Breast epithelium (tissue), 4 donors: ENCODE measurements at places on chromosomes 13 and 19.

GRCh38 chr13:50187352-50188029 lies 172.2 kb downstream of the KCNRG start:
- no peak for DNase-seq

DNA sequence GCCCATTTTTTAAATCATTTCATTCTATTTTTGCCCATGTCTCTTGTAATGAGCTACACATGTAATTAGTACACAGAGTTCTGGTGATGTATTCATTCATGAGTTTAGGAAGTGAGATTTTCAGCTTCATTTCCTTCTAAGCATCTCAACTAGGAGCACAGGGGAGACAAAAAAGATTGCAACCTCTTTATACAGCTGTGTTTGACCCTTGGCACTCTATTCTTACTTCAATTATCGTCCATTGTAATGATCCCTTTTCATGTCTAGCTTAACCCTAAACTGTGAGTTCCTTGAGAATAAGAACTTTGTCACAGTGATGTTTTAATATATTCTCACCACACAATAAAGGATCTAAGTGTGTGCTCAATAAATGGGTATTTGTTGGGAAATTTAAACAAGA lies 67.1 kb downstream of the GPC6 start:
- no peak for DNase-seq

GRCh38 chr13:32924886-32925285 lies 91.3 kb upstream of the KL start:
- no peak for DNase-seq

GRCh38 chr13:63010072-63010658 lies 1594.5 kb upstream of the PCDH20 start:
- no peak for DNase-seq

DNA sequence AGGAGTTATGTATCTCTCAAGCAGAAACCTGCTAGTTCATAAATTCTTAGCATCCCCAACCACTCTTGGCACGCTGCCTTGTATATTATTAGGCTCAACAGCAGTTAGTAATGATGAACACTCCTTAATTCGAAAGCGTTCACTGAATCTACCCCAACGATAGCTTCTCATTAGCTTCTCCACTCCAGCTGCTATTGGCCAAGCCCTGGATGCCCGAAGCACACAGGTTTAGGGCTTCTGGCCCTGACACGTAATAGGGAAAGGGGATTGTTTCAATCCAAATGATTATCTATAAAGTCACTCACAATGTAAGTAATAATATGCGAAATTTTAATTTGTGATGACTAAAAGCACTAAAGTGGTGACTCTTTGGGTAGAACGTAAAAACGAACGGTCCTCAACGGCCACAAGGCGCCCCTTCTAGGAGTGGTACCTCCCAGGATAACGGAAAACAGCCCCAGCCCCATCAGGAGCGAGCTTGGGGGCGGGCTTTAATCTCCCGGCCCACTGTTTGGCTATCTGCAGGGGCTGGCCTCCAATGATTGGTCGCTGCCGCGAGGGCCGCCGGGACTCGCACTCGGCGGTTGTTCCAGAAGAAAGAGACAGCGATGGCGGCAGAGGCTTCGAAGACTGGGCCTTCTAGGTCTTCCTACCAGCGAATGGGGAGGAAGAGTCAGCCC lies at the start of gene RNF17:
RNF17 (plus strand) TSS at position 574 of the 680 bp plus-strand sequence; CDS start at position 609, 35 bp downstream.
- DNase-seq: no peak

DNA sequence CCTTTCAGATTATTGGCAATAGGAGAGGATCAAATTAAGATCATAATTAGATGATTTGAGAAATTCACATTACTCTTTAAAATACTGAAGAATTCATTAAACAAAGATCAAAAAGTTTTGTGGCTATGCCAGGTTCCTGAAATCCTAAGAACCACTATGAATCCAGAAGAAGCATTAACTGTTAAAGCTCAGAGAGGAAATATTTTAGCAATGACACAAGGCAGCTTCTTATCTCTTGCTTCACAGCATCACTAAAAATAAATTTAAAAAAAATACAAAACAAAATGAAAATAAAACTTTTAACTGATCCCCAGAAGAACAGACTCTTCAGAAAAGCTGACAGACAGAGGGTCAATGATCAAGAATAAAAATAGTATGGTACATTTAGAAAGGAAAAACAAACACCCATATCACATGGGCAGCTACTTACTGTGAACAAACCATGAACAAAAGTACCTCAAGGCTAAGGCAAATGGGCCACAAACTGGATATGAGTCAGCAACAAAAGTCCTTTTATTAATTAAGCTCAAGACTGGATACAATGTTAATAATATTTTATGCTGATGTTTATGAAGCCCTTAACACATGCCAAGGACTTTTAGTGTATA lies 19.6 kb downstream of the RNF6 start:
- DNase-seq: no peak

- DNase-seq: no peak
These were observed 30.9 kb upstream of the CXCL17 start for GRCh38 chr19:42473686-42474085.

DNA sequence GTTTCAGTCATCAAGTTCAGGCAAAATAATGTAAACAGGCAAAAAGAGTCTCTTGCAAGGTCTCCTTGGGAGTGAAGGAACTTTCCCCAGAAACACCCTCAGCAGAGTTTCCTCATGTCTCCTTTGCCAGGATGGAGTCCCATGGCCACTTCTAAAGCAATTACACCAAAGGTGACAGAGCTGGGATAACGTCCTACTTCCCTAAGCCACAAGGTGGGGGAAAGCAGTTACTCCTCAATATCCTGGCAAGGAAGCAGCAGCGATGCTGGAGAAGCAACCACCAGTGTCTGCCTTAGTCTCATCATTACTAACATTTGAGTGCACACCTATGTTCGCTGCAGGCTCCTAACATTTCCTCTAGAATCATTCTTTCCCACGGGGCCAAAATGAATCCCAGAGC lies 88.6 kb downstream of the UBL3 start:
- no peak for DNase-seq

DNA sequence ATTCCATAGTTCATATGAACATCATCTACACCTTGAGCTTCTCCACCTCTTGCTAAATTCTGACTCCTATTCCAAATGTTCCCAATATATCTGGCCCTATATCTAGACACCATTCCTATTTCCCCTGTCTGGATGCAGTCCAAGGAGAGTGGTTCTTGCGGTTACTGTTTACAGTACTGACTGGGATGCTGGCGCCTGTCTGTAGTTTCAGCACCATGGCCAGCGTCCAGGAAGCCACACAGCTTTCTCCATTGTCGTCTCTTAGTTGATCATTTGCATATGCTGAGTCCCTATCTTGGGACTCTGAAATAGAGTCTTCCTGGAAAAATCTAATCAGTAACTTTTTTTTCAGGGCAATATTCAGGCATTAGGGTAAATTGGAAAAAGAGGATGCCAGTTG lies 14.9 kb downstream of the LAIR2 start:
- peak; percentile 63 for DNase-seq

- no peak for DNase-seq
These were observed 29.1 kb downstream of the MYO9B start for GRCh38 chr19:17104679-17105078.

GRCh38 chr13:109782823-109783431 lies 3.5 kb downstream of the IRS2 start:
- DNase-seq: no peak

GRCh38 chr19:51089786-51090185 lies 7.1 kb upstream of the KLK14 start:
- no peak for DNase-seq

GRCh38 chr19:12896460-12896859 lies 5.5 kb downstream of the GCDH start:
- no peak for DNase-seq

- no peak for DNase-seq
These were observed 20.6 kb downstream of the BRSK1 start for GRCh38 chr19:55304279-55304978.

- peak; percentile 47 for DNase-seq
These were observed 13.2 kb upstream of the ZNF536 start for GRCh38 chr19:30358821-30359580.

- DNase-seq: no peak
These were observed 4.5 kb upstream of the RAB3A start for GRCh38 chr19:18208098-18208951.

- no peak for DNase-seq
These were observed 81.8 kb downstream of the GPR12 start for GRCh38 chr13:26678796-26679195.

- DNase-seq: no peak
These were observed 36.3 kb downstream of the SHISA2 start for GRCh38 chr13:26015271-26016125.

DNA sequence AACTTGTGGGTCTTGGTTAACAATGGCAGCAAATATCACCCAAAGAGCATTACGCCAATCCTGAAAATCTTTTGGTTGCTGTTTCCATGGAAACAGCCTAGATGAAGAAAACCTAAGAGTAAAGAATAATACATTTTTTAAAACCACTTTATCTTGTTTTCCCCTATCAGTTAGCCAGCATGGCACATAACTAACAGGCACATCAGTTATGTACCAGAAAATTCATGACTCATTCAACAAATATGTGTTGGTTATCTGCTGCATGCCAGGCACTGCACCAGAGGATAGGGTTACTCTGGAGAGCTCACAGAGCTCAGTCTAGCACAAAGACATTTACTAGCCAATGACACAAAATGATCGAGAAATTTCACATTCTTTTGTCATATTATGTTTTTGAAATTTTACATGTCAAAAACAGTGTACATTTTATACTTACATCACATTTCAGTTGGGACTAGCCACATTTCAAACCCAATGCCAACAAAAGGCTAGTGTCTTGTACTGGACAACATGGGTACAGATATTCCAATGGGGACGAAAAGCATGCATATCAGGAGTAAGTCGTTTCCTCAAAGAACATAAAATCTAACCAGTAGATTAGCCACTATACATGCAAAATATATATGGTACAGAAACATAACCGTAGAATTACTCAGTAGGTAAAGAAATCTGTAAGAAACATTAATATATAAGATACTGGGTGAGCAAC lies 20.3 kb downstream of the LNX2 start:
- DNase-seq: no peak

DNA sequence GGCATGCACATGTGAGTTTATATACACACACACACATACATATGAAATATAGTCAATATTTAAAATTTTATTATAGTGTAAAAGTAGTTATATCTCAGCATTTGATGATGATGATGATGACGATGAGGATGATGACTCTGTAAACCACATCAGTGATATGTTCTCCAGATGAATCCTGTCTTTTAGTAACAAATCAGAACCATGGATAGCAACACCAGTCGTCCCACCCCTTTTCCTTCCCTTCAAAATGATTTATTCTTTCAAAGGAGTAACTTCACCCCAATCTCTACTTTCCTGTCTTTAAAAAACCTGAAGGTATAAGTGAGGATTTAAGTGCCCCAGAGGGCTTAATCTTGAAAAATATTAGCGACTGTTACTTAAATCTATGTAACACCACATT lies 74.1 kb downstream of the DCLK1 start:
- DNase-seq: no peak

DNA sequence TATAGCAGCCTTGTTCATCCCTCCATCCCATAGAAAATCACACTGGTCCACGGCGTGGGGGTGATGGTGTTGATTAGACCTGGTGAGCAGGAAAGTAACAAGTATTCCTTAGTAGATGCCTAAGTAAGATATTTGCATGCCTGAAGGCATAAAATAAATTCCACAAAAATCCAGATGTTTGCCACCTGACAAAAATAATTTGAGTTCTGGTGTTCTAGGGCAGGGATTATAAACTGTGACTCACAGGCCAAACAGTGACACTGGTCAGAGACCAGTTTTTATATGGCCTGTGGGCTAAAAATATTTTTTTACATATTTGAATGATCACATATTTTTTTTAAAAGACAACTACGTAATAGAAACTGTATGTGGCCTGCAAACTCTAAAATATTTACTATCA lies 310.7 kb downstream of the RFC3 start:
- DNase-seq: no peak

- DNase-seq: no peak
These were observed 35.8 kb upstream of the PCDH17 start for GRCh38 chr13:57595775-57596174.

- DNase-seq: no peak
These were observed 415.8 kb upstream of the KLF12 start for GRCh38 chr13:74550039-74550438.

DNA sequence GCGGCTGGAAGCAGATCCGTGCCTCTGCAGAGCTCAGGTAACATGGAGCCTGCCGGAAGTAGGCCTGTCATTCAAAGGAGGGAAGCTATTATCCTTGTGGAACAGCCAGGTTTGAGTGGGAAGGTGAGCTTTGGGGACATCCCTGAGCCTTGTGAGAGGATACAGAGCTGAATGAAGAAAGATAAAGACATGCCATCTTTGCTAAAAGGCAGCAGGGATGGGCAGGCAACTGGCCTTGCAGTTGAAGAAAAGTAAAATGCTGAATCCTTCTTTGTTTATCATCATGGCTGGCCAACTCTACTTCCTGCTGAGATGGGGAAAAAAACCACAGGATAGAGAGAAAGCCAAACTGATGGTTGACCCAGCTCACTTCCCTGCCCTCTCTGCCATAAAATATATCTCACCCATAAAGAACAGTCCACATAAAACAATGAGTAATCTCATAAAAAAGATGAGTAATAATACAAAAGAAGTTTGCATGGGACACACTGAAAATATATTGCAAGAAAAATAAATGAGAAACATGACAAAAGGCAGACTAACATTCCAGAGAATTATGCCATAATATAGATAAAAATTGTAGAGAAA lies 226.3 kb downstream of the DLEU7 start:
- no peak for DNase-seq

DNA sequence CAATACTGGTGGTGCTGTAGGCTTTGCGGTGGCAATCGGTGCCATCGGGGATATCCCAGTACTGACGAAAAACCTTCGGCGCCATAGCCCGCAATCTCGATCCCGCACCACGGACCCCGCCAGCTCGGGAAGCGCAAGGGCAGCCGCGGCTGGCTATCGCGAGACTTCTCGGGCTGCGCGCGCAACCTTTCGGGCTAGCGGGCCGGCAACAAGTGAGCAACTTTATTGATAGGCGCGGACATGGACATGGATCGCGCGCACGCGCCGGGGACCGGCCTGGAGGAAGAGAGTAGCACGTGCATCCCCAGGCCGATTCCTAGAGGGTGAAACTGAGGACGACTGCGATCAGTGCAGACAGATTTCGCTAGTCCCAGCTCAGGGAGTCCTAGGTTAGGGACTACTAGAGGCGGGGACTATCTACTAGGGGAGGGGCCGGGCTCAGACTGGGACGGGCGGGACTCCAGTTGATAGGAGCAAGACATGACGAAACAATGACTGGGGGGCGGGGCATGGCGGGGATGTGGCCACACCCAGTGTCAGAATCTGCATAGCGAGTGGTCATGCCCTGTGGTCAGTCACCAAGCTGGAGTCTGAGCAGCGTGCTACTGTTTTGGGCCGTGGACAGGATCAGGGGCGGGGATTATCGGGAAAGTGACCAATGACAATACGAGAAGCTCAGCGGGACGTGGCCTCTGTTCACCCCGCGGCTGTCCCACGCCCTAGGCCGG lies at the start of gene NDUFA11:
NDUFA11 (minus strand) TSS at position 167 of the 728 bp plus-strand sequence; CDS start at position 85, 82 bp downstream.
- DNase-seq: peak; percentile 99
